NCI-H345 (cell line): ENCODE measurements at places on chromosomes 4 and X.

DNA sequence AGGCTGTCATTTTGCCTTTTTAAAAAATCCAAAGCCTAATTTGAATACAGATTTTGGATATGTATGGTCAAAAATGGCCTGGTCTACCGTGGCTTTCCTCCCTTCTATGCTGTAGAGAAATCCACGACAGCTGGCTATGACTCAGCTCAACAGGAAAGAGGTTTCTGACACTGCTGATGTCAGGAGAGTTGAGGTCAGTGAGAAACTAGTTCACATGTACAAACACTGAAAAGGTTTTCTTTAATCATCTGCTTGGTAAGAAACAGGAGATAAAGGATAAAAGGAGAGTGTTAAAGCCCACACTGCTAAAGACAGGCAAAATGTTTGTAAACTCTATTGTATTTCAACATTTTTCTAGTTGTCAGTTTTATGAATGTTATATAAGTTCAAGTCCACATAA is 113.9 kb downstream of the NYX start:
- DNase-seq: no peak

- no peak for DNase-seq
Measured at GRCh38 chr4:24913119-24913485, 260 bp upstream of the CCDC149 start.

- no peak for DNase-seq
Measured at GRCh38 chr4:146401274-146401673, 120.5 kb downstream of the SLC10A7 start.

DNA sequence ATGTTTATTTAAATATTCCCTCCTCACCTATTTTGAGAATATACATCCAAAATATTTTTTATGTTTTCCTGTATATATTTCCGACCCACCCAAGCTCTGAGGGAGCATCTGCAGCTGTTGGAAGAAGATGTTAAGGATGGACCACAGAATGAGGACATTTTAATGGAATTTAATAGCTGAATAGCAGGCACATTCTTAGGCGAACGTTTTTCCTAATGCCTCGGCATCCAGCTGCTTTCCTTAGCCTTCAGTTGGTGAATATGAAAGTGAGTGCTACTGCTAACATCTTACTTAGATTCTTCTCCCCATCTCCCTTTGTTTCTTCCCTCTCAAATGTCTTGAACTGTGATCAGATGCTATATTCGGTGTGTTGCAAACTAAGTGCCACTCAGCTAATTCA is 158.0 kb upstream of the CTSO start:
- DNase-seq: no peak

DNA sequence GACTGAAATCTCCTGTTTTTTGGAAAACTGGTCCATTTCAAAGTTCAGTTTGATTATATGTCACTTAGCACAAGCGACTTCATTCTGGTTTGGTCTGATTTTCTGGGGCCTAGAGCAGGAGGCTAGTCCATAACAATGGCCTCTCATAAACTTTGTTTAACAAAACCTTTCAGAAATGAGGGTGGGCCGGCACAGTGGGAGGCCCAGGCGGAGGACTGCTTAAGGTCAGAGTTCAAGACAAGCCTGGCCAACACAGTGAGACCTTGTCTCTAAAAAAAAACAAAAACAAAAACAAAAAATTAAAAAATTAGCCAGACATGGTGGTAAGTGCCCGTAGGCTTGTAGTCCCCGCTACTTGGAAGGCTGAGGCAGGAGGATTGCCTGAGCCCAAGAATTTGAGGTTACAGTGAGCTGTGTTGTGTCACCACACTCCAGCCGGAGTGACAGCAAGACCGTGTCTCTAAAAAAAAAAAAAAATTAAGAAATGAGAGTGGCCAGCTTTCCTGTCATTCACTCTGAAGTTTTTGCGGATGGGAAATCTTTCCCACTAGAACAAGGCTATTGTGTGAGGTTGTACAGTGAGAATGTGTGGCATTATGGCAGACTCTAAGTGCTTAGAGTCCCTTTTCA is 1.2 kb upstream of the PLAC8 start:
- no peak for DNase-seq

DNA sequence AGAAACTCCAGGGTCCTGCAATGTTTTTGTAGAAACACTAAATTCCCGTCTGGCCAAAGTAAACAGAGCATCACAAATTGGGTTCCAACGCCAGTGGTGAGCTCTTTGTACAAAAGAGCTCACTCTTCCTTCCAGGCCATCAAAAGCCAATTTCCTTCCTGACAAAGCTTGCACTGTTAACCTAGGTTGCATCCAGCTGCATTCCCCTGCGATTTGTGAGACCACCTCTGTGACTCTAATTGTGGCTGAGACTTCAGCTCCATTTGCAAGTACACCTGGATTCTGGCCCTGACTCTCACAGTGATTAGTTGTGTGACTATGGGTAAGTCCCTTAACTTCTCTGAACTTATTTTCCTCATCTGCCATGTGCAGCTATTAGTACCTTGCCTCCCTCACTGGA is 212.5 kb upstream of the CXorf66 start:
- no peak for DNase-seq

GRCh38 chr4:67684839-67685531 is 16.0 kb downstream of the UBA6 start:
- no peak for DNase-seq

DNA sequence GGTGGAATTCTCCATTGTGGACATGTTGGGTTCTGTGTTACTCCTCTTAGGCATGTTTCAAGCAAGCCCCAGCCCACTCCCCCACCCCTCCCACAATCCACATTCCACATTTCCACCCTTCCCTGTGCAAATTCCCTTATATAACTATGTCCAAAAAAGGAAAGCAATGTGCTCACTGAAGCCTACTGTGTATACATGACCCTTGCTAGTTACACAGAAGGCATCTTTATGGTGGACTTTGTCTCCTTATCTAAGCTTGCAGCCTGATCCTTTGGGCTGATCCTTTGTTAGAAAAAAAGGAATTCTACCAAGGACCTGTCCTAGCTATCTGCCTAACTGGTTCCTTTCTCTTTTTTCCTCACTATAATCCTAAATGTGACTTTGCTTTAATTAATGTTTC is 796.8 kb downstream of the NLGN4X start:
- DNase-seq: no peak

GRCh38 chr4:25425361-25425760 is 48.3 kb downstream of the ANAPC4 start:
- DNase-seq: no peak
